Renal pelvis (tissue), 12 donors: ENCODE measurements at places on chromosomes 5 and 9.
A peak's percentile ranks its signal among the peaks of the same experiment; 100 is the strongest.

GRCh38 chr9:37555786-37556185, 20.4 kb downstream of the FBXO10 start:
- no peak for DNase-seq

GRCh38 chr5:93355691-93356090, 225.3 kb downstream of the NR2F1-AS1 start:
- DNase-seq = no peak

DNA sequence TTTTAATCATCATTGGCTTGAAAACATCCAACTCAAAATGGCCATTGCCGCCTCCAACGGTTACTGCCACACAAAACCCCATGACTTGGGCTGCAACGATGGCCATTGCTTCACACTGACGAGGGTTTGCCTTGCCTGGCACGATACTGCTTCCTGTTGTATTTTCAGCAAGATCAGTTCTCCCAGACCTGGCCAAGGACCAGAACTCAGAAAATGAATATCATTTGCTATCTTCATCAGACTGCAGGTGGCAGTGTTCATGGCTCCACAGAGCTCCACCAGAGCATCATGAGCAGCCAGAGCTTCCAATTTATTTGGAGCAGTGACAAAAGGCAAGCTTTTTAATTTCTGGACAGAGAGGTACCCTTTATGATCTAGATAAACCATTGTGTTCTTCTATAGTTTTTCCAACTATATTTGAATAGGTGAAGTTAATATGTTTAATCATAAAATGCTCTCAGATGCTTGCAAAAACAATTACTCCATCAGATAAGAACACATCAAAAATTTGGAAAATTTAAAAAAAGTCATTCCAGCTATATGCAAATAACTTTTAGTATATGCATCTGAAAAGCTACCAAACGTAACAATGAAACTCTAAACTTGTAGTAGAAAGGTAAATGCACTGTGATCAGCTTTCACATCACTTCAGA, 10.4 kb downstream of the AMACR start:
- peak; percentile 61 for DNase-seq

GRCh38 chr5:96565582-96566265, 96.5 kb upstream of the CAST start:
- no peak for DNase-seq

GRCh38 chr9:93316726-93317494, 133.0 kb downstream of the WNK2 start:
- DNase-seq = no peak

- DNase-seq = no peak
Observed at GRCh38 chr9:115423646-115424045, 305.7 kb upstream of the TNC start.

- DNase-seq = no peak
Observed at GRCh38 chr9:88307136-88307535, 81.1 kb upstream of the SPIN1 start.

GRCh38 chr5:172827841-172828240, 6.2 kb upstream of the ERGIC1 start:
- no peak for DNase-seq

DNA sequence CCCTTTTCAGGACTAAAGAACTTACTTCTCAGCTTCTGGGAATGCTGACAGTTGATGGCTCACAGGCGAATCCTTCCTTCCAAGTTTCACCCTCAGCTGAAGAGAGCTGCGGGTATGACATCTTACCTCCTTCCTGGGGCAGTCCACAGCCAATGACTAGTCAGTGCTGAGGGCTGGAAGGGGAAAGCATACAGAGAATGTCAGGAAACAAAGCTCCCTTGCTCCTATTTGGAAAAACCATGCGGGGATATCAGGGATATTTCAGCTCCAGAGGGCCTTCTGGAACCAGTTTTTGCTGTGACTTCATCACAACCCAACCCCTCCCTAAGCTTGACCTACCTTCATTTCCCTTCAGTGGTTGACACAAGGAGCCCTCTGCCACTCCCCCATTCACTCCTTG, 15.7 kb downstream of the FTMT start:
- no peak for DNase-seq

- DNase-seq = peak; percentile 23
Observed at GRCh38 chr9:134602547-134603362, 38.8 kb upstream of the COL5A1 start.

DNA sequence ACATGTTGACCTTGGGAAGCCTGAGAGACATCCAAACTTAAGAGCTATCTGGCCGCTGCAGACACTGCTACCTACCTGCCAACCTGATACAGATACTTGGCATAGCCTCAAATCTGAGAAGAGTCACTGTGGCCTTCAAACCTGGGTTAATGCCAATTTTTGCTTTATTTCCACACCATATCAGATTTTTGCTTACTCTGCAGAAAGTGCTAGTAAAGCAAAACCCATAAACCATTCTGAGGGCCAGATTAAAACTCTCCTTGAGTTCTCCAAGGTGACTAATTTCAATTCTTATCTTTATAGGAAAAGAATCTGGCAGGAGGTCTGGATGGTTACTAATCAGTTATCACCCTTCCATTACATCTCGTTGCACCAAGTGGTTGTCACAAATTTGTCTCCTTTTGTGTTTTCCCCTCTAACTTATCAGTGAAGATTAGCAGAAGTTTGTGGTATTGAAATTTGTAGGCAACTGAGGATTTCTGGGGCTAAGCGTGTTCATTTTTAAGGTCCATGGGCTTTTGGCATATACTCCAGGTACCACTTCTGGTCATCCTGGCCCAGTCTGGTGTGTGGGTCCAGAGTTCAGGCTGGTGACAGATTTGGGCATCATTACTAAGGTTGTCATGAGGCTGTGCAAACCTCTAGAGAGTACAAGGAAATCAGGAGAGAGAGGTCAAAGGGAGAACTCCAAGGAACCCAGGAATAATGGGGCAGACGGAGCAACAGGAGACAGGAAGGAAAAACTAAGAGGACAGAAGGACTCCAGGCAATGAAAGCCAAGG, 177.9 kb downstream of the TSSK1B start:
- no peak for DNase-seq

DNA sequence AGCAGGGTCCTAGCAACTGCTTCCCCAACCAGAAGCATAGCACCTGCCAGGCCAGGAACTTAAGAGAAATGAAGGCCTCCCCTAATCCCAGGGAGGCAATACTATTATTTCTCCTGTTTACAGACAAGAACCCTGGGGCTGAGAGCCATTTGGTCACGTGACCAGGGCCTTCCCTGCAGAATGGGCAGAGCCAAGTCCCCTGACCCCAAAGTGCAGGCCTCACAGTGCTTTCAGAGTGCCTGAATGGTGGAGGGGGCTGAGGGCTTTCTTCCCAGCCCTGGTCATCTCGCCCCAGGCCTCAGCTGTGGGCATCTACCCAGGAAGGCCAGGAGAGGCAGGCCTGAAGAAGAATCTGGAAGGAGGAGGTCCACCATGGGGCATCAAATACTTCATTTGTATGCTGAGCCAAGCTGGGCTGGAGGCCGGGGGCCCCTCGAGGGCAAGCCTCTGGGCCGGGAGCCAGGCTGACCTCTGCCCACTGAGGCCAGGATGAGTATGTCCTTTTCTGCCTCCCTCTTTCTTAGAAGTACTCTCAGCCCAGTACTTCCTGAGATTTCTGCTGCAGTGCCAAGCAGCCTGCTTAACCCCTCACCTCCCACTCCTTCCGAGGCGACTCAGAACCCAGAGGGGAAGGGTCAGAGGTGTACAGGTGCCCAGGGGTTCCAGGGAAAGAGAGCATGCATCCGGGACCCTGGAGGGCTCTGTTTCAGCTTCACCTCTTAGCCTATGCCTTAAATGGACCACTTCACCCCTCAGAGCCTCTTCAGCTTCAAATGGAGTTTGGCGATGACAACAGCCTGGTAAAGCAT, 18.9 kb upstream of the DUSP1 start:
- no peak for DNase-seq

- DNase-seq = no peak
Observed at GRCh38 chr9:37994639-37995347, 74.2 kb downstream of the SHB start.

DNA sequence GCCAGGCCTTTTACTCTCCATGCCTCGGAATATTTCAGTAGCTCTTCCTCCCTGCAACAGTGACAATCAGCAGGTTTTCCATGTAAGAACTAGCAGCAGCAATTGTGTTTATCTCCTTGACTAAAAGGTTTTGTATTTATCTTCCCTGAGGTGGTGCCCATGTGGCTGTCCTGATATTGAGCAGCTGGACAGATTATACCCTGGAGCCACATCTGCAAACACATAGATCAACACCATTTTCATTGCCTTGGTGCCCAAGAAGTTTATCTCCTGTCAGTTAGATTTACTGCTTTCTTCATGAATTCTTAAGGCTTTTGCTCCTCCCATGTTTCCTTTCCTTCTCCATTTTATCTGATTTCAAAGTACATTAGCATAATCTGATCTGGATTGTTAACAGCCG, 378.4 kb downstream of the SPATA31D1 start:
- DNase-seq = no peak

GRCh38 chr9:90953805-90954204, 152.2 kb downstream of the SYK start:
- DNase-seq = no peak

- no peak for DNase-seq
Observed at GRCh38 chr5:90184764-90185163, 224.8 kb downstream of the CETN3 start.

GRCh38 chr5:134583766-134584165, 48.9 kb downstream of the SAR1B start:
- DNase-seq = no peak

- no peak for DNase-seq
Observed at GRCh38 chr5:179796877-179797608, 3.3 kb downstream of the LTC4S start.

GRCh38 chr9:86354818-86355309, 654 bp upstream of the TUT7 start:
- no peak for DNase-seq

DNA sequence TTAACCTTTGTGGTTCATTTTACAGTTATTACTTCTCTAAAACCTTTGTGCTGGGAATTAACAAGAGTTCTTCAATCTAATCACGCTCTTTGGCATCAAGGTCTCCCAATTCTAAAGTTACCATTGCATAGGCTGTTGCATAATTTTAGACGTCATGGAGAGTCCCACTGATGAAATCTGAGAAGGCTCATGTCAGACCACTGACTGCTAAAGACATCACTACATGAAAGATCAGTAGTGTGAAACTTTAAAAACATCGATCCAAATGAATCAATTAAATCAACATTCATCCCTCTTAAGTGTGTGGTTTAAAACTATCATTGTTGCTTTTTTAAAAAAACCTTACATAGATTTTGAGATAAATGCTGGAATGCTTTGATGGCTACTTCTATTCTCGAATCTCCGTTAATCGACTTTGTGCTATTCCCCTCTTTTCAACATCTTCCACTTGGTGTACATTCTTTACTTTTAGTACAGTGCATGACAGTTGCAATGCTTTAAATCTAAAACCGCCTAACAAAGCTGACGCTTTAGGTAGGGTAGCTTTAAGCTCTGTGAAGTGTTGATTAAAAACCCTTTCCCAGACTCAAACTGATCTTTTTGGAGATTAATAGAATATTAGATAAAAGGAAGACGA, 33.6 kb downstream of the NR2F1 start:
- DNase-seq = no peak

- no peak for DNase-seq
Observed at GRCh38 chr9:83701769-83702168, 6.0 kb downstream of the UBQLN1 start.

GRCh38 chr5:56330167-56330566, 97.0 kb upstream of the ANKRD55 start:
- no peak for DNase-seq

DNA sequence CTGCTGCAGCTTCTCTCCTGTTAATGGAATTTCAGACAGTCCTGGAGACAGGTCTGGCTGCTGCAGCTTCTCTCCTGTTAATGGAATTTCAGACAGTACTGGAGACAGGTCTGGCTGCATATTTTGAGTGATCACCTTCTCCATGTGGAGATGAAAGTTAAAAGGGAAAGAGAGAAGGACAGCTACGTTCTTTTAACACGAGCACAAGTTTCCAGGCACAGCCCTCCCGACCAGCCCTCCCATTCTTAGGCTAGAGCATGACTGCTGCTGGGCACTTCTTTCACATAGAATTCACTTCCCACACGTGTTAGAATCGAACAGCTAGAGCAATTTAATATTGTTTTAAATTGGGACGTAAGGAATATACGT, 133.3 kb upstream of the DMRT1 start:
- DNase-seq = no peak

- no peak for DNase-seq
Observed at GRCh38 chr9:79431019-79431679, 140.6 kb upstream of the TLE4 start.

DNA sequence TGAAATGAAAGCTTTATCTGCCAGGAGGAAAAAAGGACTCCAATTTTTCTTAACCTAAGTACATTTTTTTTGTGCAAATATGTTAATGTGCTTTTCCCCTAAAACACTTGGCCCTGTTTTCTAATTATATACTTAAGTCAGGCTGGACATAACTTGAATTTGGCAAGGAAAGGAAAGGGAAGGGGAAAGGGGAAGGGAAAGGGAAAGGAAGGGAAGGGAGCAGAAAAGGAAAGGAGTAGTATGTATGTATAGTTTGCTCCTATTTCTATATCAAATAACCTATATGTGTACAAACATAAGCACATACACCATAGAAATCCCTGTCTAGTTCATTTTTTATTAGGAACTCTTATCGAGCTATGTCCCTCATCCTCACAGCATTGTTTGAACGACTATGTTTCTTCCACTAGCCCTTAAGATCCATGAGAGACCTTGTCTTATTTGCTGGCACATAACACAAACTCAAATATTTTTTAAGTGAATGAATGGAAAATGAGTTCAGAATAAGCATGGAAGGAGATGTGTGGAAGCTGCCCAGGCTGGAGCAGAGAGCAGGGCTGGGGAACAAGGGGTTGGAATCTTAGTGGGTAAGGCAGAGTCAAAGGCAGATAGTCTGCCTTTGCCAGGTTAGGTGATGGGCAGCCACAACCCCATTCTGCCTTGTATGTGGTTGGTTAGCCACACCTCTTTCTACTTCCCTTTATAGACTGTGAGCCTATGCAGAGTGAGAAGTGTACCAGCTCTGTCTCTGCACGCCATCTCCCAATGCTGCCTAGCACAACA, 70.0 kb downstream of the KLHL3 start:
- no peak for DNase-seq

GRCh38 chr5:78972654-78973428, 12.3 kb downstream of the ARSB start:
- peak; percentile 68 for DNase-seq

DNA sequence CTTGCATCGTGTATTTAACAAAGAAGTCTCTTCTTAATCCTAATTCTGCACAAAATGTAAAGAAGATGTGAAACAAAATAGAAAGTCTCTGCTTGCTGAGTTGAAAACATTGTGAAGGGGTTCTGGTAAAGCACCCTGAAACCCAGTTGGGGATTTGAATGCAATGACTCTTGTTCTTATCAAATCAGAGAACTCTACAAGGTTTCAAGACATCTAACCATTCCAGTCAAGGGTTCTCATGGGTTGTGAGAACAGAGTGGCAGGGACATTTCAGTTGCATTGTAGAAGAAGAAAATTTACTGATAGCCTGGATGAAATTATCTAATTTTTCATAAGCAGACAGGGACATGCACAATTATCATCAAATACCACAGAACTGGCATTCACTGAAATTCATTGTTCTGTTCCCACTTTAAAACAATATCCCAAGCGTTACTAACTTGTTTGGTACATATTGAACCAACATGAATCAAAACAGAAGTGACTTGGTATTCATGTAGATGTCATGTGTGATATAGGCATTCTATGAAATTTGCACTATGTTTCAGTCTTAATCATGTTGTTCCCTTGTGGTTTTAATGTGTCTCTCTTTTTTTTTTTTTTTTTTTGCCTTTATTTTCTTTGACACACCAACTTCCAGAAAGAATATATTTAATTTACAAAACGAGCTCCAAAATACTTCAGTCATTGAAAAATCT, 563.3 kb downstream of the IRX1 start:
- no peak for DNase-seq

- no peak for DNase-seq
Observed at GRCh38 chr5:21145376-21145775, 1157.4 kb upstream of the CDH18 start.
